ENCODE measurements at places on chromosomes 12 and 14.

GRCh38 chr12:106131676-106132075, 7.1 kb downstream of the NUAK1 start:
- DNase-seq: no peak

GRCh38 chr12:43805149-43805859, 813 bp downstream of the TWF1 start:
- DNase-seq: no peak

DNA sequence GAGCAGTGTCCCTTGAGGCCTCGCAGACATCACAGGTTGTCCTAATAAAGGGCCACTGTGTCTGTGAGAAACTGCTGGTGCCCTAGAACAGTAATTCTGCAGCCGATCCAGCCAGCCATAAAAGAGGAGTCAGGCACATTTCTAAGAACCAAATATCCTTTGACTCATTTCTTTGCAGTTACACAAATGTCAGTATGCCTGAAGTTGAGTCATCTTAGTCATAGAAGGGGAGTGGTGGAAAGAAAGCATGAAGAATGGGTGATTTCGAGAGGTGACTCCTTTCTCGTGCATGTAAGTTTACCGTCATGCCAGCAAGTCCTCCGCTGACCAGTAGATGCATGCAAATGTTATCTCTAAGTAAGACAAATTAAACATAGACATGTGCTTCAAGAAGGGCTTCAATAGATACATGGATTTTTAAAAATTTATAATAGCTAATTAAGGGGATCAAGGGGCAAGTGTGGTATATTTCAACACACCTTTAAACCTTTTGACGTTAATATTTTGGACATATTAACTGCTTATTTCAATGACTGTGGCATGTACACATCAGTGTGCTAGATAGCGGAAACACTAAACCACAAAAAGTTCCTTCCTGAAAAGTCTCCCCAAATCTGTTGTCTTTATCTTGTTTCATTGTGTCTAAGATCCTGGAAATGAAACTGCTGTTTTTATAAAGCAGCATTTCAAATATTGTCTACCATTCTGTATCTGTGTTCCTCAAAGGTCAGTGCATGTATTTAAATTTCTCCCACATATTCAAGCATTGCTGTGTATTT, 497.4 kb downstream of the NPAS3 start:
- DNase-seq: peak; percentile 36

- no peak for DNase-seq
Measured at GRCh38 chr12:126953365-126953889, 1313.5 kb upstream of the TMEM132C start.

DNA sequence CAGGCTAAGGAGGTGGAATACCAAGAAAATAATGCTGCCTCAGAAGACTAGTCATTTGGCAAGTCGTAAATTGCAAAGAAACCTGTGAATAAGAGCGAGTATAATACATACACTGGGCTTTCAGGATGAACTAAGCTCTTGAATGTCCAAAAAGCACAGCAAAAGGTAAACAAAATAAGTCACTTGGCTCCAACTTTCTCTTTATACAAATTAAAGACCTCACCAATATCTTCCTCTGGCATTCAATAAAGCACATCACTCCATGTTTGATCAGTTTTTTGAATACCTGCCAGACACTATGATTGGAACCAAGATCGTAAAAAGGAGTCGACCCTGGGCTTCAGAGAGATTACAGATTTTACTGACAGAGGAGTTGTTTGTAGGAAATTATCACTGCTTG, 3.5 kb downstream of the DICER1 start:
- DNase-seq: no peak

- DNase-seq: no peak
Measured at GRCh38 chr12:46369474-46370379, 2.8 kb downstream of the SLC38A2 start.

DNA sequence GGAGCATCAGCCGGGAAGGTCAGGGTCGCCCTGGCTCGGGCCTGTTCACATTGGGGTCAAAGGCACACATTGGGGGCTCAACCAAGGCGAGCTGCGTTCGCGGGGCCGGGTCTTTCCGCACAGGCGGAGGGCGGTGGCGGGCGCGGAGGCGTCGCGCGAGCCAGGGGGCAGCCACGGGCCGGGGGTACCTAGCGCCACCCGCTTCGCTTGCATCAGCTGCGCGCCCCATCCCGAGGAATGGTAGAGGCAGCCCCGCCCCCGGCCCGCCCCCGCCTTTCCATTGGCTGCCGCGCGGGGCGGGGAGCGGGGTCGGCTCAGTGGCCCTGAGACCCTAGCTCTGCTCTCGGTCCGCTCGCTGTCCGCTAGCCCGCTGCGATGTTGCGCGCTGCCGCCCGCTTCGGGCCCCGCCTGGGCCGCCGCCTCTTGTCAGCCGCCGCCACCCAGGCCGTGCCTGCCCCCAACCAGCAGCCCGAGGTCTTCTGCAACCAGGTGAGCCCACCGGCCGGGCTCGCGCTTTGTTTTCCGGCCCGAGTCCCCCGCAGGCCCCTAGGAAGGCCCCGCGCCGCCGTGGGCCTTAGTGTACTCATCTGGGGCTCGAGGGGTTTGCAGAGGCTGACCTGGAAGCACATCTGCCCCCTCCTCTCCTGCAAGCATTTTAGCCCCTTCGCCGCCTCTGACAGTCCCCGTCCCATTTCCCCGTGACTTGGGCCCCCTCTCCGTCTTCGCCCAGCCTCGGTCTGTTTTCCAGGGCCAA, at the start of gene ALDH2:
TSS of gene ALDH2 (plus strand) at position 326 of the 754 bp plus-strand sequence. CDS start at position 376, 50 bp downstream.
- peak; percentile 51 for DNase-seq

GRCh38 chr12:119423285-119423684, 88.8 kb downstream of the CCDC60 start:
- DNase-seq: no peak

- DNase-seq: no peak
Measured at GRCh38 chr14:51922624-51923023, 62.2 kb downstream of the GNG2 start.

GRCh38 chr12:131368668-131369071, 342.2 kb upstream of the SFSWAP start:
- DNase-seq: no peak

DNA sequence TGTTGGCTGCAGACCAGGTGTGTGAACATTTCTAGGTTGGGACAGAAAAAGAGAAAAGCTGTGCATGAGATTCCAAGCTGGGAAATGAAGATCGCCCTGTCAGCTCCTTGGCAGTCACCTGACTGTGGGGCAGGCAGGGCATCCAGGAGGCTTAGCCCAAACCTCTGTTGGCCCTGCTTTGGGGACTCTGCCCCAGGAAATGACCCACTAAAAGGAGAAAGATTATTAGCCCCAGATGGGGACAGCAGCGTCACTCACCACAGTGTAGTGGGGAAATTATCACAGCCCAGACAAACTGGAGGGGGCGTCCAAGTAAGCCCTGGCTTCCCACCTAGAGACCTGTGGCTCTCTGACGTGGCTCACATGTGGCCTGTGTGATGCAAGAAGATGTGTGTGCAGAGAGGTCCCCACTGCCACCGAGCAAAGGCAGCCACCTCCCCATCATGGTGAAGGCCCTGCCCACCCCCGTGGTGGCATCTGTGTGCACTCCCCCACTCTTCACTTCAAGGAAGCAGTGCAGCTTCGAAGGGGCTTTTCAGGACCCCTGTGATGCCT, 39.1 kb downstream of the DIO3 start:
- DNase-seq: no peak

DNA sequence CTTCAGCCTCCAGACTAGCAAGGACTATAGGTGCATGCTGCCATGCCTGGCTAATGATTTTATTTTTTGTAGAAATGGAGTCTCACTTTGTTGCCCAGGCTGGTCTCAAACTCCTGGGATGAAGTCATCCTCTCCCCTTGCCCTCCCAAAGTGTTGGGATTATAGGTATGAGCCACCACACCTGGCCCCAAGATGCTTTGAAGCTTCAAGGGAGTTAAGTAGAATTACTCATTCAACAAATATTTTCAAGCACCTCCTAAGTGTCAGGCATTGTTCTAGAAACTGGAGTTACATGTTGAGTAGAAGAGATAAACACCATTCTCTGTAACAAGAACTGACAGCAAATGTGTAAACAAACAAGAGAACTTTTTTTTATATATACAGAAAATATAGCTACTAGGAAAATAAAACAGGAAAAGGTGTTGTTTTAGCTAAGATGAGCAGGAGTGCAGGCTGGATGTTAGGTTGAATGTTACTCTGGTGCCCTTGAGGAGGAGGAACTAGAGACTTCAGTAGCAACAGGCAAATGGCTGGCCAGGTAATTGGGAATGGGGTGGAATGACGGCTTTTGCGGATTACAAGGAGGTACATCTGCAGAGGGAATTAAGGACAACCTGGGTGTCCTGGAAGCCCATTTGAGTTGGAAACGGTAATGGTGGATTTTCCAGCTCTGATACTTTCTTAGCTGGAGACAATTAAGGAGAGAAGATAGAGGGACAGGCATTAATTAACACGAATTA, 32.0 kb upstream of the CFAP54 start:
- no peak for DNase-seq

- DNase-seq: no peak
Measured at GRCh38 chr12:124683152-124684124, 116.0 kb upstream of the NCOR2 start.

GRCh38 chr14:90523544-90523943, 126.7 kb downstream of the CALM1 start:
- no peak for DNase-seq

DNA sequence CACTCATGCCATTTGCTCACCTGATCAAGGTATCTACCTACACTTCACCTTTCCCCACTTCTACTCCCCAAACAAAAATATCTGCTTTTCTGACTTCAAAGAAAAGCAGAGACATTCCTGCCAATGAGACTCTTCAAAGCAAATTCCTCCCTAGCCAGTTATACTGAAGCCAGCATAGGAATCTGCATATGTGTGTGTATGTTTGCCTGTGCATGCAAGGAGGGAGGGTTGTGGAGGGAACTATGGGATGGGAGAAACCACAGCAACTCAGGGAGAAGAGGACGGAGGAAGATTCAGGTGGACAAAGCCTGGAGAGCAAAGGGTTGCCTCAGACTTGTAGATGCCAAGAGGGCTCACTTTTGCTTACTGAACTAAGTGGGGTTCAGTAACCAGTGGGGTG, 26.4 kb upstream of the VDR start:
- no peak for DNase-seq

DNA sequence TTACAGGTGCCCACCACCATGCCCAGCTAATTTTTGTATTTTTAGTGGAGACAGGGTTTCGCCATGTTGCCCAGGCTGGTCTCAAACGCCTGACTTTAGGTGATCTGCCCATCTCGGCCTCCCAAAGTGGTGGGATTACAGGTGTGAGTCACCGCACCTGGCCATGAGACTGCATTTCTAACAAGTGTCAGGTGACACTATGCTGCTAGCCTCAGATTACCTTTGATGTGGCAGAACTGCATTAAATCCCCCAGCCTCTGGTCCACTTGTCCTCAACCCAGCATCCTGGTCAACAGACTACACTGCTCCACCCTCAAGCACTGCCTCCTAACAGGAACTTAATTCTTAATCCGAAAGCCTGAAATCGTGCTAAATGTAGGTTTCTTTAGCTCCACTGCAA, 13.1 kb downstream of the LGMN start:
- no peak for DNase-seq

DNA sequence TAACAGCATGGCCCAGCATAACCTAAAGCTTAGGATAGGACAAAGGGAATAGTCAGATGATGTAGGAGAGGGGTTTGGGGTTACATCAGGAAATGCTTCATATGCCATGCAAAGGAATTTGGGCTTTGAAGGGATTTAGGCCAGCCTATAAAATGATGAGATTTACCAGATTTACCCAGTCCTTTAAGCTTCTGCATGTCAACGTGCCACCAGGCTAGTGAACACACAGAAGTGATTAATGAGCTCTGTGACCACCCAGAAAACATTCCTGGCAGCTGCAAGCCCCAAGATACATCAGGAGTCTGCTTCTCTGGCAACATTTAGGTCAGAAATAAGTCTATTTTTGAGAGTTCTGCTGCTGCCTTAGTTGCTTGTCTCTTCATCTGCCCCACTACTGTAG, 118.3 kb downstream of the LRIG3 start:
- DNase-seq: no peak

DNA sequence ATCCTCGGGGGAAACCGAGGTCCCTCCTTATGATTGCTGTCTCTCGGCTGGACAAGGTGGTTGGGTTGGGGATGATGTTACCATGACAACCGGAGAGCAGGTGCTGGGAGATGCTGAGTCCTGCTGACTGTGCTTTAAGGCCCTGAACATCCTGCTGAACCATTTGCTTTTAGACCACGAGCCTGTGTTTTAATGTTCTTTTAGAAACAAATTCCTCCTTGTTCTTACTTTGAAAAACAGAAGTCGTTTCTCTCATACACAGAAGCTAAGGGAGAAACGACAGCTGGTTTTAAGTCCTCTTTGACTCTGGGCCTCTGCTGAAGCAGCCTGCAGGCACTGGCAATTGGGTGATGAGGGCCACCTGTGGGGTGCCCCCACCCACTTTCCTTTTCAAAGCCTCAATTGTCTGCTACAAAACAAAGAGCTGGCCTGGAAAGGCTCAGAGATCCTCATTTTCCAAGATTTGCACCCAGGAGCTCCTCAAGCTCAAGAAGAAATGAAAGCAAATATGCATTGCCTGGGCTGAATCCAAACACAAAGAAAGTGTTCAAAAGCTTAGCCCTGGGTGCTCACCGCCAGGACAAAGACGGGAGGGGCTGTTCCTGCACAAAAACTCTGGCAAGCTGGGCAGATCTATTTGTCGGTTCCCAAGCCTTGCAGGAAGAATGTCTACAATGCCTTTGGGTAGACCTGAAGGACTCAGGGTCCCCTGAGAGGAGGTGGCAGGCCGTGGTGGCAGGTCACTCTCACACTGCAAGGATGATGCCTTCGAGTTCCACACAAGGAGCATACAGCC, 90.0 kb upstream of the CLMN start:
- DNase-seq: no peak

GRCh38 chr14:103185051-103186029, 62.1 kb downstream of the TNFAIP2 start:
- DNase-seq: peak; percentile 69

DNA sequence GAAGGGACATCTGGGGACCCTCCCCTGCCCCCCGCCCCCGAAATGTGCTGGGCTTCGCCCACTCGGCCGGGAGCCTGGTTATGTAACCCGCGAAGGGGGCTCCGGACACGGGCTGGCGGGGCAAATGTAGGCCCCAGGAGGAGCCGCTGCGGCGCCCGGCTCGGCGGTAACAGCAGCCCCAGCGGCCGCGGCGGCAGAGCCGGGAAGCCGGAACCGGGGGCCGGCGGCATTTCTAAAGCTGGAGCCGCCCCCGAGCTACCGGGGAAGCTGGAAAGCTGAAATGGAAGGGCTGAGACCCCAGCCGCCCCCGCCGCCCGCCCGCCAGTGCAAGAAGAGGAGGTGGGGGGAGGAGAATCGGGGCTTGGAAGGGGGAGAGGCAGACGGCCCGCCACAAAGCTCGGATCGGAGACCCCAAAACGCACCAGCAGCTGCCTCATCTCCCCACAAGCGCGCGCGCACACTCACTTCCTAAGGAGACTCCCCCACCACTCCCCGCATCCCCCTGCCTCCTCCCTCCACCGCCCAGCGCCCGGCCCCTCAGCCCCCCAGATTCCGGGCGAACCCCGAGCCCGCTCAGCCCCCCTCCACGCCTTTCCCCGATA, 1.5 kb downstream of the KDM2B start:
- no peak for DNase-seq

GRCh38 chr12:96907671-96908422, 790 bp downstream of the NEDD1 start:
- DNase-seq: peak; percentile 35
